GM04504 (cell line): ENCODE measurements at places on chromosomes 7 and 10.
A peak's percentile ranks its signal among the peaks of the same experiment; 100 is the strongest.

DNA sequence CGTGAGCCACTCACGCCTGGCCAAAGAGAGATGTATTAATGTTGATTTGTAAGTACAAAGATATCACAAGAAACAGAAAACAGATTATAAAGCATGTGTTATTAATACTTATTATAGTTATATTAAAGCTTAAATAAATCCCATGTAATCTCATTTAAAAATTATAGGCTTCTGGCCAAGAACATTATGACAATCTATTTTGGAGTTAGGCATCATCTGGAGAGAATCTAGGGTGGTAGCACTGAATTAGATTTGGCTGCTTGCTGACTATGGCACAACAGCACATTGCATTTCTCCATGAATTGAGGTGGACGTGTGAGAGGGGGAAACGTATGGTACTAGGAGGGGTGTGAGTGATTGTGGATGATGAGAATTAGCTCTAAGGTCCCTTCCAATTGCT, 16.8 kb upstream of the SLC16A12 start:
- no peak for DNase-seq

DNA sequence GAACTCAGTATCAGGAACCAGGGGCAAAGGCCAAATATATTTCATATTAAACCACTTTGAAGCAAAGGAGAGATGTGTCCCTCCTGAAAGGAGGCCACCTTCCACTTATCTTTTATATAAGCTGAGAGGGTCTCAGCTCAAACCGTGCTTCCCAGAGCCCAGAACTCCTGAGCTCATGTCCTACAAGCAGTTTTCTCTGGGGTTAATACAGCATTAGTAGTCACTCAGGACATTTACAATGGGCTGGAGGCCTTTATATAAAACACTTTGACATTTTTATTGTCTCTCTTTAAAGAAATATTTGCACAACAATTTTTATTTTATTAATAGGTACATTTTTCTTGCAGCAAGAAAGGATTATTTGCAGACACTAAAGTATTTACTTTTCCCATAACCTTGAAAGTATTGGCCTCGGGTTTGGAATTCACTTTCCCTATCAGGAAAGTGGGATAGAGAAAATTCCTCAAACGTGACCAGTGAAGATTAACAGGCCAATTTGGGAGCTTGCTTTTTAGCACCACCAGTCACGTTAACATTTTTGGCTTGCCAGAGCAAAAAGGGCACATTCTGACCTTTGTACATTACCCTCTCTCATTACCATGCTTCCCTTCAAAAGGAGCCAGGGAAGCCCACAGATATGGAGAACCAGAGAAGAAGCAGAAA, 464.9 kb upstream of the NRP1 start:
- DNase-seq = peak; percentile 19

GRCh38 chr7:73822319-73823173, 8.2 kb upstream of the CLDN4 start:
- peak; percentile 98 for DNase-seq

DNA sequence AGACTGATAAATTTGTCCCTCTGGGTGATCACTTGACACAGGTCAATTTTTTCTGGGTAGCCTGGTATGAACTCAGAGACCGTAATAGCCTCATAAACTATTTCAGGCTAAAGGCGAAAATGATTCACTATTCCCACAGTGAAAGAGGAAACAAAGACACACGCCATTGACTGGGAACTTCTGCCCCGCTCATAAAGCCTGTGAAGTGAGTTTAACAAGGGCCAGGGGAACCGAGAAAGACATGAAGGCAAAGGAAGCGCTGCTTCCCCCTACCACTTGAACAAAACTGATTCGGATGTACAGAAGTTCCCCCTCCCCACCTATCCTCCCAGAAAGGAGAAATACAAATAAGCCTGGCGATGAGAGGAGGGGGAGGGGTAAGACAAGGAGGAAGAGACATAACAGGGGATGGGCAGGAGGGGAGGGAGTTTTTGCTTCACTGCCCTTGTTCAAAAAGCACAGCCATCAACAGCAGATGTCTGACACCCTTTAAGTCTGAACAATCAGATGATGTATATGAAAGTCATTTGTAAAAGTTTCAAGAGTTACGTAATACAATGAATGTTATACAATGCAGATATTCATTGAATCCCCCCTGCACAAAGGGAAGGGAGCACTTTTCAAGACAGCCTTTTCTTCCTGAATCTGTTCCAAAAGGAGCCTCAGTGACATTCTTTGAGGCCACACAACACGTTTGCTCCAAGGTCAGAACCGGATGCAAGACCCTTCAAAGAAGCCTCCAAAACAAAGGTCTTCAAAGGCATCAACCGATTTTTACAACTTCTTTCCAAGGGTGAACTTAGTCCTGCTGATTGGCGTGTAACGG, 734 bp downstream of the ABCB4 start:
- DNase-seq = peak; percentile 44

GRCh38 chr7:114354306-114354705, 60.3 kb upstream of the FOXP2 start:
- no peak for DNase-seq

- no peak for DNase-seq
These were observed 21.0 kb downstream of the TM9SF3 start for GRCh38 chr10:96565774-96566173.

GRCh38 chr10:90723416-90724068, 134.3 kb downstream of the HTR7 start:
- DNase-seq = no peak

DNA sequence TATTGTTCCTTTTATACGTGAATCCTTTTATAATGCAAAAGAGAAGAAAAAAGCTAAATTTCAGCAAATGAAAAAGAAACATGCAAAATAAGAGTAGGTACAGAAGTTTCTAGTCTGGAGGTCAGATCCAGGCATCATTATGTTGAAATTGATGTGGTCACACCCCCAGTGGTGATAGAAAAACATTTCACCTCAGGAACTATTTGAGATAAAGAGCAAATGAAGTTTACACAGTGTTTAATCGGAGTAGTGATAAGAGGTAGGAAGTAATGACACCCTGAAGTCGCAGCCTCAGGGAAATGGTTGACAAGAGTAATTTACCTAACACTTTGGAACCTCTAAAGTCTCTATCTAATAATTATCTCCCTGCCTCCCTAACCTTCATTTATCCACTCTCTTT, 536.0 kb upstream of the STEAP1 start:
- no peak for DNase-seq

DNA sequence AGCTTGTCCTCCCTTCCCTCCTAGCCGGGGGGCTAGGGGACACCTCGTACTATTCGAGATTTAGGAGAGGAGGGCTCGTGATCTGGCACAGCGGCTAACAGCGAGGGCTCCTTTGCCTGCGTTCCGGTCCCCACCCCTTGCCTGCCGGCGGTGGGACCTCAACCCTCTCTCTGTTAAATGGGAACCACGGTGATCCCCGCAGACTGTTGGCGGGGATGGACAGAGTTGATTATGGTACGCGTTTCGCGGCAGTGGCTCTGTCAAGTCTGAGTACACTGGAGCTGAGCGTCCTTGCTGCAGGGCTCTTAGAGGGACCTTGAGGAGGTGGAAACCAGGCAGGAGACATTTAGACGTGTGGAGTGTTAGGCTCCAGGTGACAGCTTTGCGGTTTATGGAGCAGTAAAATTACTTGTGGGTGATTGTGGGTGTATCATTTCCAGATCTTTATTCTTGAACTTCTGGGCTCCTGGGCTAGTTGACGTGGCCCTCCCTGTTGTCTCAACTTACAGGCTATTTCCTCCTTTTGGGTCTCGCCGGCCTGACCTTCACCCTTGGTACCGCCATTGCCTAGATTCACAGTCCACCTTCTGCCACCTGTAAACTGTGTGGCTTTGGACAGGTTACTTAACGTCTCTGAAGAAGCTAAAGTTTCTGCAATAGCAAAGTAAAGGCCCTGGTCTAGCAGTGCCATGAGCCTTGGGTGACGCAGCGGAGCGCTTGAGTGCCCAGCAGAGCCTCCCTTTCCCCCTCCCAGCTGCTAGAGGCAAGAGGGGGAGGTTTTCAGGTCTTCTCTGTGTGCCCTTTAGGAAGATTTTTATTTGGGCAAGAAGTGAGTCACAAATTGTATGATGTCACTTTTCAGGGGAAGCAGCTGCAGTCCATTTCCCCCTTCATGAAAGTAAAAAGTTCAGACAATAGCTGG, 739 bp downstream of the CASP7 start:
- DNase-seq = peak; percentile 26

DNA sequence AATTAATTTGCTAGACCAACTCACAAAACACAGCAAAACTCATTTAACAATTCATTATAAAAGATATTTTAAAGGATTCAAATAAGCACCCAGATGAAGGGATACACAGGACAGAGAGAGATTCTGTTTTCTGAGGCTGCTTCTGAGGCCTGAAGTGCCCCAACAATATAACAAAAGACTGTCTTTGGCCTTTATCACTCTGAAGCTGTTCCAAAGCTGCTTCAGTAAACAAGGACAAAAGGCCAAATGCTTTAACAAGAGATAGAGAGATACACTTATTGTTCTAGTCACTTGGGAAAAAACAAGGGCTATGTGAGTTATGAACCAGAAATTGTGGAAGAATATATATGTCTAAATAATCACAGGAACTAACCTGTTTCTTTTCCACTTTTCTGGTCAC, 223.7 kb downstream of the CXCL12 start:
- DNase-seq = no peak

DNA sequence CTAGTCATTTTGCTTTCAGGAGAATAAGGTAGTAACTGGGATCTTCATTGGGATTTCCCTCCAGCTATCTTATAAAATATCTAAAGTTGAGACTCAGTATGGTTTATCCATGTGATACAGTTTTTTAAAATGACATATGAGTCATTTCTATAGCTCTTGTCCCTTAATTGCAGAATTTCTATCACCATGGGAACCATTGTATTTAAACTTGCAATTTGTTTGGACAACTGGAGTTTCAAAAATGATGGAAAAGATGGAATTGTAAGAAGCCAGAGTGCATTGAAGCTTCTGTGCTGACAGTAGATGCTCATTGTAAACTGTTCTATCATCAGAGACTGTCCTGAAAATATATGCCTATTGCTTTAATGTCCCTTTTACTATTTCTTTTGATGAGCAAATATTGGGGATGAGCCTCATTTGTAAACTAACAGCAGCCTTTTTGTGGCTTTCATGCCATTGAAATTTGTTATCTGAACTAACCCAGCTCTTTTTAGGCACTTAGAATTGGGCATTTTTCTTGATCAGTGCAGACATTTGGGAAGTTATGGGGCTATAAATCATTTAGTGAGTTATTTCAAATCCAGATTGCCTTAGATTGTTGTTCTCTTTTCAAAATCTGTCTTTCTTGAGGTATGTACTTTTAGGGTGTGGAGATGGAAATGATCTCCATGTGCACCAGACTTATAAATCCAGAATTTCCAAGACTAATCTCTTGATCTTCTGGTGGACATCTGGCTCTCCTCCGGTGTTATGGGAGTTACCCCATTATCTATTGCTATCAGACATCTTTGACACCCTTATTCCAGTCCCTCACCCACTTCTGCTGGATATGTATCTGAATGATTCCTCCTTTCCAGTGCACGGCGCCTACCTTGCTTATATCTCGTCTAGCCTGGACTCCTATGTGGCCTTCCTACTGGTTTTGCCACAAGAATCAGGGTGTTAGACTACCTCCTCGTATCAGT, 159.0 kb downstream of the SND1 start:
- DNase-seq = no peak

- DNase-seq = no peak
These were observed 994 bp upstream of the CYP51A1 start for GRCh38 chr7:92135052-92135889.

DNA sequence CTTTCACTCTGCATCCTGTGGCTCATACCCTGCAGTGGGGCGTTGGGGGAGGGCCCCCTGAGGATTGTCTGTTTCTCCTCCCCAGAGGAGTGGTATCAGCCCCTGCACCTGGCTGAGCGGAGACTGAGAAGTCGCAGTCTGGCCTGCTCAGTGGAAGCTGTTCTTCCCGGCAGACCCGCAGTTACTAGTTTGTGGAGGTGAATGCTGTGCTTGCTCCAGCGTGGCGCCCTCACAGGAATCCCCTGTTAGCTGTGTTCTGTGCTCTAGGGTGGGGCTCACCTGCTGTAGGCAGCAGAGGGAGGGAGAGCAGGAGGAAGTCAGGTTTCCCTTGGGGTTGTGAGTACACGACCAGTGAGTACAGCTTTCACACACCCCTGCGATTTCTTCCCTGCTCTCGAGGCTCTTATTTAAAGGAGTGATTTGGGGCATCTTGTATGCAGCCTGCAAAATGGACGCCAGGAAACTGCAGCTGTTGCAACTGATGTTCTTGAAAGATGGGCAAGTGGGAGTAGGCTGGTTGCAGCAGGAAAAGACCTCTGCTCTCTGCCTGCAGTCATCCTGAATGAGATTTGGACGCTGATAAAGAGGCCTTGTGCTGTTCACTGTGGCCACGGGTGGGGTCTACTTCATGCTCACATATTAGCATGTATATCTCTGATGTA, 66.4 kb downstream of the HK1 start:
- DNase-seq = no peak

DNA sequence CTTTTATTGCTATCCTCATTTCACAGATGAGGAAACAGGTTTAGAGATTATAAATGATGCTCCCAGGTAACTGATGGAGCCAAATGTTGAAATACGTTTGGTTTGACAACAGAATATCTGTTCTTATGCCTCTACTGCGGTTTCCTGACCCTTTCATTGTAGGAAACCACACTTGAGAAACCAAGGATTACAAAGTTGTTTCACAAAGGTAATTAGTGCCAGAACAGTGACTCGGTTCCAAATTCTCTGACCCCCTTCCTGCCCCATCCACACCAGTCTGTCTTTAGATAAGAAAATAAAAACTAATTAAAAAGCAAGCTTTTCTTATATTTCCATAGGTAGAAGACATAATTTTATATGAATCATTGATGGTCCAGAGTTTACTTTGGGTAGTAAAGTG, 393.7 kb upstream of the MBL2 start:
- DNase-seq = no peak

DNA sequence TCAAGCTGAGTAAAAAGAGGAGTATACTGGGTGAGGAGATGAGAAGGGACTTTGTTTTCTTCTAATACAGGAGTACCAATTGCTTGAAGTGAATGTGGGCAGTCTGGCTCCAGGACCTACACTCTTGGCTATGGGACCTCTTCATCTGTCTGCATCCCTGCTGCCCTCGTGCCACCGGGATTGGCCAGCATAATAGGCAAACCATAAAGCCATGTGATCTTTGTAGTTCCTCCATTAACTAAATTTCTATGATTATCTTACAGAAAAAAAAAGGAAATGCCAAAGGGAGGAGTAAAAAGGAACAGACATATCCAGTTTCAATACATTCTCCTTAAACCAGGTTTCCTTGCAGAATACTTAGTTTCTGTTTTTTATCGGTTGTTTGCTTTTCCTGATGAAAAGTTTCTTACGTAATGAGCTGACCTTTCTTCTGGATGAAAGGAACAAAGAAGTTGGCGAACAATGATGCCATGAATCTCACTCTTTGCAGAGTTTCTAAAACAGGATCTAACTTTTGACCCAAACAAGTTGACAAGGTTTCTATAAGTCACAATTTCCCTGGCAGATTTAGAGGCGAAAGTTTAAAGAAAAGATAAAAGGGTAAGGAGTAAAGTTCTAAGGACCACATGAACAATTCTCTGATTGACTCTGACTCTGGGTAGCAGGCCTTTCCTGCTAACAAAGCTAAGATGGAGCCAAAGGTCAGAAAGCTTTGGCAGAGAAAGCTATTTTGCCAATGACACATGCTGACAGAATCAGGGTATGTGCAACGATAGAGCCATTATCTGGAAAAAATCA, 54.1 kb downstream of the LAMB1 start:
- DNase-seq = peak; percentile 83
